ENCODE measurements at places on chromosomes 5 and 9.

DNA sequence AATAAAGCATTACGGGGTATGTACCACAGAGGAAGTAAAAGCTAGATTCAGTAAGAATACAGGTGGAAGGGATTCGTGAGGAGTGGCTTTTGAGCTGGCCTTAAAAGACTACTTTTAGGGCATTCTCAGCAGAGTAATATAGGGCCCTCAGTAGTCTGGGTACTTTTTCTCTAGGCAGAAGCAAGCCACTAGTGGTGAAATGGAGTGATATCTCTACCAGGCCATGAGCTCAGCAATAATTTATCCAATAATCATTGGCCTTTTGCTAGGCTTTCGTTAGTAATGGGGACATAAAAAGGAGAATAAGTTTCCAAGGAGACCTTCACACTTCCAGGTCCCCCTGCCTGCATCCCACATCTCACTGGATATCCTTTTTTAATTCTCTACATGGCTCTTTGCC, 1.7 kb downstream of the POLR3G start:
- no peak for DNase-seq

DNA sequence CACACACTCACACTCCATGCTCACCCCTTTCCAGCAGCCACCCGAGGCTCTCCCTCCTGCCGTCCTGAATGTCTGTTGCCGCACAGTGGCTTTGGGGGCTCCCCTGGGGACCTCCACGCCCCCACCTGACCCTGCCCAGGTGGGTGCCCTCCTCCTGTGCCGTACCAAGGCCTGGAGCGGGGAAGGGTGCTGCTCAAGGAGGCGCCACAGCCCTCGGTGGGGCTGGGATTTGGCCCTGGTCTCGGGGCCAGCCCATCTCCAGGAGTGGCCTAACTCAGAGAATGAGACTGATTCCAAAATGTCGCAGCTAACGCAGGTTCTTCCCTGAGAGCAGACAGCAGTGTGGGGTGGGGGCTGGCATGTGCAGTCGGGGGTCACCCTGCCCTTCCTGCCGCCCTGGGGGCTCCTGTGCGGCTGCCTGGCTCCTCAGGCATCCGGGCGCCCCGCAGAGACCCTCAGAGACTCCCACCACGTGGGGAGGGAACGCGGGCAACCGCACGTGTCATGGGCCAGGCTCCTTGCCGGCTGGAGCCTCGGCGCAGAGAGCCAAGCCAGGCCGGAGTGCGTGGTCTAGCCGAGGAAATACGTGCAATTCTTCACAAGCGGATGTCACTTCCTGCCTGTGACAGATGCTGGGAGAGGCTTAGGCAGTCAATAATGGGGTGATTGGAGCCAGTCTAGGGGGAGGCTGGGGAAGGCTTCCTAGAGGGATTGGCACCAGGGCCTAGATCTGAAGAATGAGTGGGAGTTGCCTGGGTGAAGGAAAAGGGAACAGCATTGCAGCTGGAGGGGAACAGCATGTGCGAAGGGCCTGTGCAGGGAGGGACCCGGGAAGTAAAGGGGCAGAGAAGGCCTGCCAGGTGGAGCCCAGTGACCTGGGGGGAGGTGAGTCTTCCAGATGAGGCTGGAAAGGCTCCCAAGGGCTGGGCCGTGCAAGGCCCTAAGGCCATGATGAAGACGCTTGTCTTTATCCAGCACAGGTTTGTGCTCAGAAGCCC, 44.1 kb downstream of the C9orf50 start:
- no peak for DNase-seq

GRCh38 chr9:105118636-105119035, 125.8 kb upstream of the SLC44A1 start:
- no peak for DNase-seq

DNA sequence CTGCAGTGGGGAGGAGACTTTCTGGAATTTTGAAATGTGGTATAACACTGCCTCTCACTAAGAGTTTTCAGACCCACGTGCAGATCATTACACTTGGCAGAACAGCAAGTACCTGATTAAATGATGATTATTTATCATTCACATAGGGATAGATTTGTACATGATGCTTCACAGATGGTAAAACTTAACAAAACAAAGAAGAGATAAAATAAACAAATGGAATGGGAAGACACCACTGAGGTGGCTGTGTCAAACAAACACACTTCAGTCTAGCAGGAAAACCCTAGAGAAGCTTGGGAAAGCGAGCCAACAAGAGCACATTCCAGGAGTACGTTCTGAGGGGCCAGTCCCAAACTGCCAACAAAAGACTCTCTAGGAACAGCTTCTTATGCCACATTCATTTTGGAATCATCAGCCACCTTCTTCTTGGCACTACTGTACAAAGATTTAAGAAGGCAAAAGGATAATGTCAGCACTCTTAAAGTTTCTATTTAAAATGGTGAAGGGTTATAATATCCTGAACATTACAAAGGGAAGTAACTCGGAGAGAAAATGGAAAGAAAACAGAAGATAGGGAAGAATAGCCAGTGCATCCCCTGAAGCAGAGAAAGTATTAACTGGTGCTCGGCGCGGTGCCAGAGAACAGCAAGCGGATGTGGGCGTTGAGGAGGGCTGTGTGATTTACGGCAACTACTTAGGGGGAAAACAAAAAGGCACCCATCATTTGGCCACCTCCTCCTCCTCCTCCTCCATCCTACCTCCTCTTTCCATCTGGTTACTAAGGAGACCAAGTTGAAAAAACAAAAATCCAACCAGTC, 1.6 kb downstream of the MED27 start:
- no peak for DNase-seq

- DNase-seq = no peak
Observed at GRCh38 chr9:92723299-92723625, 41.4 kb downstream of the BICD2 start.

DNA sequence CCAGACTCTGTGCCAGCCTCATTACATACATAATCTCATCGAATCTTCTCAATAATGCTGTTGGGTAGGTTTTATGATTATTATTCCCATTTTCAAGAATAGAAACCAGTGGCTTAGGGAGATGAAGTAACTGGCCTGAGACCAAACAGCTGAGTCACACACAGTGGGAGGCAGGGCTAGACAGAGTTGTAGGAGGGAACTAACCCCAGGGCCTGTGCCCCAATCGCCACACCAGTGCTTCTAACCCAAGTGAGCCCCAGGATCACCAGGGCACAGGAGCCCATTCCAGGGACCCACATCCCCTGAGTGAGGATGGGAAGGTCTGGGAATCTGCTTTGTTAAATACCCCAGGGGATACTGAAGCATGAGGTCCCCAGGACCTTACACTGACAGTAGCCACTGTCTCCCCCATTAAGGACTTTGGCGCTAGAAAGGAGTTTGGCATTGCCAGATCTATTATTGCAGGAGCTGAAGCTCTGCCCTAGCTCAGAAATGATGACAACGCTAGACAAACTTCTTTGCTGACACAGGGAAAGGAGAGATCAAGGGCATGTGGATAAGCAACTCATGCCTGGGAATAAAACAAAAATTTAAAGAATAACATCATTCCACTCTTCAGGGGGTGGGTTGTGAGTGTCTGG, 63.8 kb upstream of the PPARGC1B start:
- no peak for DNase-seq

DNA sequence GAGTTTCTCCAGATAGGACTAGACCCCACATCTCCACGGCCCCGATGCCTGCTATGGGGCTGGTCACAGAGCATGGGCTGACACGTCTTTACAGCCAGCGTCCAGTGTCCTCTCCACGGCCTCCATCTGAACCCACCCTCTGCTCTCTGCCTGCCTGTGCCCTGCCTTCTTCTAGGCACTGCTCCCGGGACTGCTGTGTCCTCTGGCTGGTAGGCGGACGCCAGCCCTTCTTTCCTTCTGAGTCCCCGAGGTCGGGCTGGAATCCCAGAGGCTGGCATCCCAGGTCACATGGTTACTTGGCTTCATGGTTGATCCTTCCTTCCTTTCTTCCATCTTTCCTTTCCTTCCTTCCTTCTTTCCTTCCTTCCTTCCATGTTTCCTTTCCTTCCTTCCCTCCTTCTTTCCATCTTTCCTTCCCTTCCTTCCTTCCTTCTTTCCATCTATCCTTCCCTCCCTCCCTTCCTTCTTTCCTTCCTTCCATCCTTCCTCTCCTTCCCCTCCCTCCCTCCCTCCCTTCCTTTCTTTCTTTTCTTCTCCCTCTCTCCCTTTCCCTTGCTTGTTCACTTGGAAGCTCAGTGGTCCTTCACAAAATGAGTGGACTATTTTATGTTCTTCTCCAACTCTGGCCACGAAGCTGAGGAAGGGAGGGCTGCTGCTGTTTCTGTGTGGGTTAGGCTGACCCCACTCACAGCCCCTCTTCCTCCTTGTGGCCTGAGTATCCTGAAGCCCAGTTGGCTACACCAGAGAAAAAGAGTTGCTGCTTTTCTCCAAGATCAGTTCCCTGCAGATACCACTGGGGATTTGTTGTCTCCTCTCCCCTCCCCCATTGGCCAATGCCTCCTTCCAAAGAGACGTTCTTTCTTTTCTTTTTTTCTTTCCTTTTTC, 66.8 kb upstream of the NEURL1B start:
- no peak for DNase-seq

- no peak for DNase-seq
Observed at GRCh38 chr9:116075191-116075590, 78.4 kb upstream of the PAPPA start.

- DNase-seq = no peak
Observed at GRCh38 chr5:2112173-2113025, 229.7 kb upstream of the IRX4 start.

DNA sequence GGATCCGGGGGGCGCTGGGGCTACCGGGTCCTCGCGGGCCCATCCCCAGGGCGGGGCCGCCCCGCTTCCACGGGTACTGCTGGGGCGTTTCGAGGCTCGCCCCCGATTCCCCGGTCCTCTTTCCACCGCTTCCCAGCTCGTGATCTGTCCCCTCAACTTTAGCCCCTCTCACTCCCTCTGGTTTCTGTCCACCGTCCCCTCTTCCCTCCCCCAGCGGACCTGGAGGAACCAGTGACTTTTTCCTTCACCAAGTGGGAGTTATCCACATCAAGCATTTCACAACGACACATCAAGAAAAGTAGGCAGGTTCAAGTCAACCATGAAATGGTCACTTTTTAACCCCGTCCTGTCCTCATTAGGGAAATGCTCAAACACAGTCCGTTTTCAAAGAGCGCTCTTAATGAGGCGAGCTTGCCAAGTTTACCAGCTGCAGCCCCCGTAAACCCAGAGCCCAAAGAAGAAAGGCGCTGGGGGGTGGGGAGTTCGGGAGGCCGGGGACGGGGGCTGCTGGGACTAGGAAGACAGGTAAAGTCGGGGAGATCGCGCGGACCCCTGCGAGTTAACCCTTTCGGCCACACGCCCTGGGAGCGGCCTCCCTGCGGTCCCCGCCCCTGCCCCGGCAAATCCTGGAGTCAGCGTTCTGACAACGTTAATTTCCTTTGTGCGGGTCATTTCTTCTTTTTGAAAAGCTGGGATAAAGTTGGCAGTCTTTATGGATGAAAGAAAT, 2.1 kb upstream of the NFIB start:
- no peak for DNase-seq

- no peak for DNase-seq
Observed at GRCh38 chr5:7894439-7894838, 25.5 kb downstream of the MTRR start.

DNA sequence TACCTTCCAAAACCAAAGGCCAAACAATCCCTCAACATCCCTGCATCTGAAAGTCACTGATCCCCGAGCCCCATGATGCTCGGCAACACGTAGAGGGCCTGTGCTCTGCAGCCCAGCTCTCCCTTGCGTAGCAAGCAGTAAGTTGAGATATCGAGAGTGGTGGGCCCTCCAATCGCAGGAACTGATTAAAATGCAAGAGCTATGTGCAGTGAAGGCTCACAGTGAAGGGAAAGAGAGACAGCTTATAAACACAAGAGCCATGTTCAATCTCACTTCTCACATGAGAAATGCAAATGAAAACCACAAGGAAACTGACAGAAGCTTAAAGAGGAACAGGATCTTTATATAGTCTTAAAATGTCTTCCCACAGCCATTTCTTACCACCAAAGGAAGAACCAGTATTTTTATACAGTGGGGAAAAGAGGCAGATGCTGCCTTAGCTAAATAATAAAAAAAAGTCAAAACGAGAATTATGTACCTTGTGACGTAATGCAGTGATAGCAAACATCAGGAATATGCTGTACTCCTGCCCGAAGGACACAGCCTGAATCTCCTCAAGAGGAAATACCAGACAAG, 24.6 kb downstream of the TTF1 start:
- DNase-seq = no peak

- DNase-seq = no peak
Observed at GRCh38 chr5:72476721-72477120, 30.5 kb downstream of the ZNF366 start.

All from CD4-positive, CD25-positive, alpha-beta regulatory T cell (primary cell).